ENCODE measurements at places on chromosomes 5 and 9.

GRCh38 chr5:148861088-148861487 is 34.7 kb downstream of the ADRB2 start:
- no peak for DNase-seq

GRCh38 chr5:75668977-75669689 is 48.1 kb downstream of the POC5 start:
- no peak for DNase-seq

- DNase-seq = no peak
Measured at GRCh38 chr5:76608833-76609232, 14.4 kb downstream of the F2RL2 start.

DNA sequence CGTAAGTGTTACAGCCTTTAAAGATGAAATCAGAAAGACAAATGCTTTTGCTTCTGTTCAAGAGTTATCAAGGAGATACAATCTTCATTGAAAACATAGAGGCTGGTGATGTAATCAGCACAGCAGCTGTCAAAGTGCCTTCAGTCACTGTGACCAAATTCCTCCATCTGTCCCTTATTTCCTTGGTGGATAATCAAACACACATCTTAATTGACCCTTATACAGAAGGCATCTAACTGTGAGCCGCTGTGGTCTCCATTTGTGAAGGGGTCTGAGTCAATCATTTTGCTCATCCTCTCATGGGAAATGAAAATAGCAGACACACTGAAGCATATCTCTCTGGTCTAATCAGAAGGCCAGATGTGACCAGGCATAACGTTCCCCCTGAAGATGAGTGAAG is 130.1 kb upstream of the TLR4 start:
- no peak for DNase-seq

GRCh38 chr5:149559706-149560105 is 8.5 kb upstream of the CSNK1A1 start:
- DNase-seq = no peak

DNA sequence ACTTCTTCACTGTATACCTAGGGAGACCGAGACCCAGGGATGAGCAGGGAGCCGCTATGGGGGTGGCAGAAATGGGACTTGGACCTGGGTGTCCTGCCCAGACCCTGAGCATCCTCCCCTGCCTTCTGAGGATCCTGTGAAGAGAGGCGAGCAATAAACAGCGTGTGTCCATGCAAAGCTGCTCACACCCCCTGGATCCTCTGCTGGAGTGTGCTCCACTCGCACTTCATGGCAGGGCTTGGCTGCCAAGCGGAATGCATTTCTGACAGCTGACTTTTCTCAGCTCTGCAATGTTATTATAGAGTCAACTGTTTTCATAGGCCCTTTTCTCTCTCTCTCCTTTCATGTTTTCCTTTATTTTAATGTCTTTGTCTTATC is 31.0 kb upstream of the ALDH1B1 start:
- DNase-seq = no peak

- DNase-seq = no peak
Measured at GRCh38 chr5:67035098-67035740, 161.4 kb downstream of the CD180 start.

DNA sequence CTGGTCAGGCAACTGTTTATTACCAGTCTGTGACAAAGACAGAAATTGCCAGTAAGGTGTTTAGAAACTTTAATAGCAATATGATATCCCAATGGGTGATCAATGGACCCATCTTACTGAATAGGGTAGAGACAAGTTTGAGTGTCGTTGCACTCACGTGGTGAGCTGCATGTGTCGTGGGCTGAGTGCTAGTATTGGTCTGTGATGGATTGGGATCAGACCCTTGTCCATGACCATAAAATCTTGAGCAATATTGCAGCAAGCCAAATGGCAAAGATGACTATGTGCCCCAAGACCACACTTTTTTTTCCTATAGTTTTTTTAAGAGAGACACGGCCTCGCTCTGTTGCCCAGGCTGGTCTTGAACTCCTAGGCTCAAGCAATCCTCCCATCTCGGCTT is 114.5 kb downstream of the PALM2AKAP2 start:
- no peak for DNase-seq

GRCh38 chr9:134951461-134951860 is 33.7 kb upstream of the FCN1 start:
- DNase-seq = no peak

DNA sequence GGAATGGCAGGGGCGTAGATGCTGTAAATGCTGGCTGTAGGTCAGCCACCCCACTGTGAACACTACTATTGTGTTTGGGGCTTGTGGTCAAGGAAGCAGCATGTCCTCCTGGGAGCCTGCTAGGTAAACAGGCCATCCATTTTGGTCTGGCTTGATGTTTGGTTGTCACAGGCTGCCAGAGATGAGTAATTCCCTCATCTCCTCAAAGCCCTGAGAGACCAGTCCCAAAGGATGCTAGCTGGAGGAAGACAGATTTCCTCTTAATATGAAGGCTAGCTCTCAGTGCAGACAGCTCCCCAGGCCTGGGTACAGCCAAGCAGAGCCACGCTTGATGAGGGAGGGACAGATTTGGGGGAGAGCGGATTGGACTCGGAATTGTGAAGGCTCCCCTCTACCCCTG is 72.5 kb upstream of the MAP1B start:
- no peak for DNase-seq

DNA sequence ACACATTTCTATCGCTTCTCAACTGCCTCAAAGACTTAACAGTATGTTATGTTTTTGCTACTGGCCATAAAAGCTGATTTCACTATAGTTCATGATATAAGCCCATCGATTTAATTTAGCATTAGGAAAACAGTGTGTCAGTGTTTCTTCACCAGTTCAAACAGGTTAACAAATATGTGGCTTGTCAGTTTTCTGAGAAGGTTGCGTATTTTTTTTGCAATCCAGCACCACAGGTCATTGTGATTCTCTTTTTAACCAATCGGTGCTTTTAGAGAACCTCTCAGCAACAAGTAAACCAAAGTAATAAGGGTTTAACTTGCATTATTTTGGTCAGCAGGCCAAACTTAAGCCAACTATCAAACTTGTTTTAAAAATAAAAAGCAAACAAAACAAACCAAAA is 409.6 kb downstream of the NFIB start:
- no peak for DNase-seq

GRCh38 chr5:7980881-7981280 is 111.9 kb downstream of the MTRR start:
- DNase-seq = no peak

- DNase-seq = no peak
Measured at GRCh38 chr5:40124367-40124766, 555.3 kb upstream of the PTGER4 start.

DNA sequence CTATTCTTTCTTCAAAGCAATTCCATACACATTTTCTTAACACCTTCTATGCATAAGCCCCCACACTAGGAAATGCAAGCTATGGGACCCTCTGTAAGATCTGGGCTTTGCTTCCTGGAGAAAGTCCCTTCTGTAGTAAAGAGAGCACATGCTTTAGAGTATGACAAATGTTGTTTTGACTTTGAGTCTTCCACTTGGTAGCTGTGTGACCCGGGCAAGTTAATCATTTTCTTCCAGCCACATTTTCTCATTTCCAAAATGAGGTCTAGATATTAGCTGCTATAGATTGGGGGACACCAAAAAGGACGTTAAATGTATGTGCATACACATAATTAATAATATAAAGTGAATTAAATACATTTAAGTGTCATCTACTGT is 334.0 kb downstream of the NFIB start:
- no peak for DNase-seq

- peak; percentile 36 for DNase-seq
Measured at GRCh38 chr9:128892221-128892921, 10.4 kb downstream of the LRRC8A start.

GRCh38 chr9:26682796-26683496 is 209.7 kb downstream of the CAAP1 start:
- DNase-seq = no peak

GRCh38 chr5:106940301-106940846 is 730.4 kb downstream of the EFNA5 start:
- DNase-seq = no peak

GRCh38 chr9:98314381-98315066 is 59.1 kb upstream of the TBC1D2 start:
- no peak for DNase-seq

DNA sequence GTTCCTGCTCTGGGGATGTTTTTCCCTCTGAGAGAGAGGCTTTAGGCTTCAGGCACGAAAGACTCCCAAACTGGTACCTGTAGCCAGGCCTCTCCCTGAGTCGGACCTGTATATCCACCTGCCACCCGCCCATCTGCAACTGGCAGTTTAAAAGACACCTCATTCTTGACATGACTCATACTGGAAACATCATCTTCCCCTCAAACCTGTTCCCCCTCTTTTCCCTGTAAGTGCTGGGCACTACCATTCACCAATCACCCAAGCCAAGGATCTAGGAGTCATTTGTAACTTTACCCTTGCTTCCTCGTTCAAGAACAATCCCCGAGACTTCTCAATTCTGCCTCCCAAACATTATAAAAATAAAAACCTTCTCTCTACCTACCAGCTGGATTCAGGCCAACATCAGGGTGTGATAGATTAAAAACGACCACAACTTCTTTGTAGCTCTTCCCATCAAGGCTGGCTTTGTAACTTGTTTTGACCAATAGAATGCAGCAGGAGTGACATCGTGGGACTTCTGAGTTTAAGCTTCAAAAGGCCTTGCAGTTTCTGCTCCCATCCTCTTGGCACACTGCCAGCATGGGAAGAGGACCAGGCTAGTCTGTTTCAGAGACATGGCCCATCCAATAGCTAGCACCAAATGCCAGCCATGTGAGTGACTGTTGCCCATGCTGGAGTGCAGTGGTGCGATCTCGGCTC is 1.8 kb upstream of the WDR31 start:
- no peak for DNase-seq

GRCh38 chr5:58763390-58763789 is 180.5 kb downstream of the RAB3C start:
- no peak for DNase-seq

Data from smooth muscle cell of the brain vasculature (primary cell).